Colonic mucosa (tissue), 4 donors: ENCODE measurements at places on chromosomes 7 and 10.

GRCh38 chr10:102704915-102705314 is 9.3 kb downstream of the ARL3 start:
- DNase-seq, result no peak

DNA sequence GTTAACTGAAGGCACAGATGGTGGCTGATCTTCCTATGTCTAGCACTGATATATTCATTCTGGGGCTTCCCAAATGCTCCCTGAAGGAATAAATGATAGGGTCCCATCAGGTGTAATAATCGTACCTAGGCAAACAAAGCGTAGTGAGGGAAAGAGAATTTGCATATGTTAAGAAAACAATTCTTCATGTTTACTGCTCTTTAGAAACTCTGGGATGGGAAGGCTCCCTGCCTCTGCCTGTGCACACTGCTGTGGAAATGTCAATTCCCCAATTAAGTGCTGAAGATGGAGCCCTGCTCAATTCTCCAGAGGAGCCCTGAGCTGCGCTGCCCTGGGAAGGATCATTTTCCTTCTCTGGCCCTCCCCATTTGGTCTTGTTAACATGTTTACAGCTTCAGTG is 380.9 kb upstream of the ADARB2 start:
- DNase-seq, result no peak

- no peak for DNase-seq
Measured at GRCh38 chr7:66276363-66276762, 71.2 kb downstream of the TPST1 start.

GRCh38 chr10:110273474-110273873 is 31.2 kb downstream of the SMNDC1 start:
- DNase-seq, result no peak

- DNase-seq, result no peak
Measured at GRCh38 chr10:130630135-130630534, 493.9 kb downstream of the GLRX3 start.

GRCh38 chr7:133134810-133135209 is 52.9 kb upstream of the CHCHD3 start:
- DNase-seq, result no peak

DNA sequence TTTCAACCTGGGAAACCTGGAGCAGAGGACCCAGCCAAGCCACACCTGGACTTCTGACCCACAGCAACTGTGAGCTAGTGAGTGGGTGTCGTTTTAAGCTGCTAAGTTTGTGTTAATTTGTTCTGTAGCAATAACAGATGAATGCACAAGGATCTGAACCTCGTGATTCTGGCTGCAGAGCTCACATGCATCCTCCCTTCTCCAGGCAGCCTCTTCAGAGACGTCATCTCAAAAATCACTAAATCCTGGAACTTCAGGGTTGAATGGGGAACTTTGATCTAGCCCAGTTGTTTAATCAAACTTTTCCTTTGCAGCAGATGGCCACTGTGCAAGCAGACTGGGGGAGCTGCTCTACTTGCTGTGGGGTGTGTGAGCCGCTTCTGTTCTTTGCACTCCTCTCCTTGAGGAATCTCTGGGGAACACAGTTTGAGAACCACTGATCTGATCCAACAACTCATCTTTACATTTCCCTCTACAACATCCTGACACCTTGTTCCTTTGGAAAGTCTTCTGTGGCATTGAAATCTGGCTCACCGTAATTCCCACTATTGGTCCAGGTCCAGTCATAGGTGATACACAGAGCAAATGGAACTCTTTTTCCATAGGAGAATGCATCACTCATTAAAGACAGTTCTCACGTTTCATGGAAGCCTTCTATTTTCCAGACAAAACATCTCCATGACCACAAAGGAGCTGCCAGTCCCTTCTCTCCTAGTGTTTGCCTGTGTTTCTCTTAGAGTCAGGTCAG is 90.3 kb downstream of the CHN2 start:
- no peak for DNase-seq

GRCh38 chr10:70773461-70773860 is 11.7 kb downstream of the TBATA start:
- no peak for DNase-seq
